ENCODE measurements at places on chromosomes 5 and 9. TPM values are rescaled to one million over a fixed set of nuclear protein-coding genes. Genes with fewer than 3 reads are reported as not detected.

Gene LHX3
- total RNA-seq, result not detected

Gene TGFBR1
- total RNA-seq, result 30.6 TPM

Gene GLRA1
- not detected for total RNA-seq

GRCh38 chr9:4927701-4928100, 57.4 kb upstream of the JAK2 start:
- no peak for DNase-seq

DNA sequence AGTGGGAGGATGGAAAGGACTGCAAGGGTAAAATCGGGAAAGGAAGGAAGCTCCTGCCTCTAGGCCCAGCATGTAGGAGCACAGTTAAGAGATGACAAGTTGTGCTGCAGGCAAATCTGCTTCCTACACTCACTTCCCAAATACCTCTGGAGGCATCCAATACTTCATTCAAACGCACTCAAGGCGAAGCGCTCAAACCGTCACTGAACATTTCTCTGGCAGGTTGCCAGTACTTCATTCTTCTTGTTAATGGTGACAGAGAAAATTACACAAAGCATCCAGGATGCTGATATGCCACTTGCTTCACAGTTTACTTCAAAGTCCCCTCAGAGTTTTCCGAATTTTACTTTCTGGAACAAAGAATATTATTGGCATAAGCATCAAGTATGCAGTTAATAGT, 59.8 kb downstream of the NREP start:
- DNase-seq, result no peak

DNA sequence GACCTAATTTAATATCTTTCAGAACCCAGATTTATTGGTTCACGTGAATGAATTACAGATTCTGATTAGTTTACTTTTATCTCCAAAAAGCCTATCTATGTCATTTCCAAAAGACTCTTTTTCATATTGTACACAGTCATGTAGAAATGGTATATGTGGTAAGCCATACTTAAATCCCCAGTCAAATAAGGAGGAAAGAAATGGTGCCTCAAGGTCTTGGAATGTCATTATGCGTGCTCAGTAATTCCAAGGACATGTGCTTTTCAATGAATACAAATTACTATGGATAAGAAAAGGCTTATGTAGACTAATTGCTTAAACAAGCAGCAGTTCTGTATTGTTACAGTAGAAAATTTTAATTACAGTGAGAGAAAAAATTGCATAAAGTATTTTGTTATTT, 64.1 kb upstream of the TYRP1 start:
- no peak for DNase-seq

DNA sequence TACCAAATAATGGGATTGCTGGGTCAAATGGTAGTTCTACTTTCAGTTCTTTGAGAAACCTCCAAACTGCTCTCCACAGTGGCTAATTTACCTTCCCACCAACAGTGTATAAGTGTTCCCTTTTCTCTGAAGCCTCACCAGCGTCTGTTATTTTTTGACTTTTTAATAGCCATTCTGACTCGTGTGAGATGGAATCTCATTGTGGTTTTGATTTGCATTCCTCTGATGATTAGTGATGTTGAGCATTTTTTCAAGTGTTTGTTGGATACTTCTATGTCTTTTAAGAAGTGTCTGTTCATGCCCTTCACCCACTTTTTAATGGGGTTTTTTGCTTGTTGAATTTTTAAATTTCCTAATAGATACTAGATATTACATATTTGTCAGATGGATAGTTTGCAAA, 28.4 kb upstream of the SUSD1 start:
- DNase-seq, result no peak

DNA sequence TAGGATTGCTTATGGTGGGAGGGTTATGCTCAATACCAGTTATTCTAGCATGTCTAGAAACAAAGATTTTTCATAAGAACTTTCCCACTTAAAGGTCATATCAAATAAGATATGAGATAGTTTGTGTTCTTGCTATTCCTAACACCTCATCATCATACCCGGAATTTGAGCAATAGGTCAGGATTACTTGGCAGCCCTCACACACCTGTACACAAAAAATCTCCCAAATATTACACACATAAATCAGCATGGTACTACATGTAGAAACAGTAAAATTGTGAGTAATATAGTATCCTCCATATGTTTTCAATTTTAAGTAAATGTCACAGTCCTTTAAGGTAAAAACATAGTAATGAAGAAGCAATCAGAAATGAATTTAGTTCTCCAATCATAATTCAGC, 113.7 kb downstream of the SLC25A46 start:
- DNase-seq, result no peak

- DNase-seq, result no peak
Measured at GRCh38 chr5:32628049-32628844, 42.9 kb downstream of the SUB1 start.

- no peak for DNase-seq
Measured at GRCh38 chr5:95777441-95777840, 45.1 kb downstream of the GLRX start.

GRCh38 chr5:56176155-56176798, 56.9 kb downstream of the ANKRD55 start:
- DNase-seq, result no peak

DNA sequence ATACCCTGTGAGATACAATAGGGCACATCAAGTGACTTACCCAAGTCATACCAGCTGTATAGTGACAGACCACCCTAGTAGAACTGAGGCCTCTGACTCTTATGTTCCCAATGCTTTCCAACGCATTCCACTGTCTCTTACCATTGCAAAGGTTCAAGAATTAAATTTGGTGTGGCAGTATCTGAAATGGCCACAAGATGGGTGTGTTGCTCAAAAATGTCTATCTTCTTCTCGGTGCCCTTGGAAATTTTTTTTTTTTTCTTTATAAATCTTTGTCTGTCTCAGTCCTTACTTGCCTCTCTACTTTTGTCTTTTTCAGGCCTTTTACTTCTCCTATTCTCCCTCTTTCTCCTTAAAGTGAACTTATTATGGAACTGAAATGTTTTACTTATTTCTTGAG, 48.4 kb downstream of the GPR21 start:
- no peak for DNase-seq

- DNase-seq, result no peak
Measured at GRCh38 chr9:137009938-137010732, 13.8 kb upstream of the CLIC3 start.

GRCh38 chr9:88732128-88732527, 197.2 kb downstream of the NXNL2 start:
- DNase-seq, result no peak

DNA sequence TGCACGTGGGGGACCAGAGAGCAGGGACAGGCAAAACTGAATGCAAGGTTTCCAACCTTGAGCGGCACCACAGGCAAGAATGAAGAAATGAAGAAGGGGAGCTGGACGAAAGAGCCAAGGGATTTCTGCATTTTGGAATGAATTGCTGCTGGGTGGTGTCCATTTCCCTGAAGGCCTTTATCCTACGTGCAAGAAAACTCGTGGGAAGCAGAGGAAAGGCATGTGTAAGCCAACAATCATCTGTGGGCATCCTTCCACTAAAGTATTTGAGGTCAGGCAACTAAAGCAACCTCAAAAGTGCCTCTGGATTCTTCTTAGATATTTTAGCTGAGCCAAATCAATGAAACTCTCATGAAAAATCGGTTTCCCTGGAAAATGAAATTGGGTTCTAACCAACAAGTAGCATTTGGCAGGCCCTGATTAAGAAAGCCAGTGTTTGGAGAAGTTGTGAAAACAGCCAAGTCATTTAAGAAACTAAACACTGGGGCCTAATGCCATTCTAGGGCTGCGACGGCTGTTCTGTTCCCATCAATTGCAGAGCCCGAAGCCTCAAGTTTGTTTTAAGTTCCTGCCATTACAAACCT, 4.7 kb upstream of the TGFBI start:
- DNase-seq, result no peak

- no peak for DNase-seq
Measured at GRCh38 chr9:85528142-85528541, 213.6 kb downstream of the AGTPBP1 start.

DNA sequence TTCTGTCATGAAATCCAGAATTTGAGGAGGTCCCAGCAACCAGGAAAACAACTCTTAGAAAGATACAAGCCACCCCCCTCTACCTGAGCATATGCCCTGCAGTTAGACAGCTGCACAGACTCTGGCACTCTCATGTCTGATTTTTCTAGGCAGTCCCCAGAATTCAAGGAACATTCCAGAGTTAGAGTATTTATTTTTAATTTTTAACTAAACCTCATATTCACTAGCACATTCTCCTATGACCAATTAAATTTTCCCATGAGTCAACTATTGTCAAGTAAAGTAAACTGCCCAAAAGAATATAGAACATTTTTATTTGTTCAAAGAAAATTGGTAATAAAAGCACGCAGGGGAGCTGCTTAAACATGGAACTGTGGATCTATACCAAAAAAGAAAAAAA, 490.5 kb upstream of the SEMA6A start:
- no peak for DNase-seq

GRCh38 chr9:123863164-123863855, 66.6 kb downstream of the DENND1A start:
- DNase-seq, result no peak

GRCh38 chr5:170275376-170275994, 22.1 kb downstream of the LCP2 start:
- no peak for DNase-seq

DNA sequence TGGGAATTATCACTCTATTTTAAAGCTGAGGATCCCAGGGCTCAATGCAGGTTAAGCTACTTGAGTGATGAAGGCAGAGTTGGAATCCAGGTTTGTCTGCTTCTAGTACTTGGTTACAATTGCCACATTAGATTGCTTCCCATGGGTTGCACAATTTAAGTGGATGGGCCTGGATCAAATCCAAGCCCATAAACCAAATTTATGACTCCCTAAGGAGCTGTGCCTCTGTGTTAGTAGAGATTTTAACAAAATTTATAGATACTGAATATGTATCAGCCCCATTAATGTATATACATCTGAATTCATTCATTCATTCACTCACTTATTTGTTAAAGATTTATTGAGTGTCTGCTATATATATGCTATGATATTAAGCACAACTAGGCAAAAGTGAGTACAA, 332.3 kb upstream of the KLF9 start:
- DNase-seq, result no peak
